AG10803 (cell line): ENCODE measurements at places on chromosomes 12 and 14.

GRCh38 chr12:117447665-117448366 is 86.4 kb upstream of the NOS1 start:
- DNase-seq = no peak

- DNase-seq = no peak
Measured at GRCh38 chr12:38771871-38772270, 133.5 kb downstream of the CPNE8 start.

GRCh38 chr14:55341781-55342180 is 69.8 kb downstream of the ATG14 start:
- no peak for DNase-seq

DNA sequence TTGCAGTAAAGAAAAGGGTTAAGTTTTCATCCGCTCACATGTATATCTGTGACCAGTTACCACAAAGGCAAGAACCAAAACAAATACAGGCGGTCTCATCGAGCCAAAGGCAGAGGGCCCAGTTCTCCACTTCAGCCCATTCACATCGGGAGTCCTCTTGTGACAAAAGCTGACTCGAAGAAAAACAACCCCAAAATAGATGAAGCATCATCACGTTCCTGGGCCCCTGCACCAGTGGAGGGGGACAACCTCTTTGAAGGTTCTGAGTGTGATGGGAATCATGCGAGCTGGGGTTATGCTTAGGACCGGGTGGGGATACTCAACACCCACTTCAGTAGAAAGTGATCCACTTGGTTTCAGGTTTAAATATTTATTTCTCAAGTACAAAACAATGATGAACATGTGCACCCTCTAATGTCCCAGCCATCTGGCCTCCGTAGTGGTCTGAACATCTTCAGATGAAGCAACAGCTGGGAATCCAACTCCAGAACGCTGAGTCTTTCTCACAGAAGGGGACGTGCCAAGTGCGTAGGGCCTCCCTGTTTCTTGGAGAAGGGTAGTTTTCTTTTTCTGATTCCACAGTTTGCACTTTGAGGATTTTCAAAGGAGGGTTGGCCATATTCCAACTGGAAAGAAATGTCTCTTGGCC is 8.4 kb downstream of the GSC start:
- peak; percentile 55 for DNase-seq

GRCh38 chr12:124949066-124949465 is 34.6 kb upstream of the UBC start:
- no peak for DNase-seq

DNA sequence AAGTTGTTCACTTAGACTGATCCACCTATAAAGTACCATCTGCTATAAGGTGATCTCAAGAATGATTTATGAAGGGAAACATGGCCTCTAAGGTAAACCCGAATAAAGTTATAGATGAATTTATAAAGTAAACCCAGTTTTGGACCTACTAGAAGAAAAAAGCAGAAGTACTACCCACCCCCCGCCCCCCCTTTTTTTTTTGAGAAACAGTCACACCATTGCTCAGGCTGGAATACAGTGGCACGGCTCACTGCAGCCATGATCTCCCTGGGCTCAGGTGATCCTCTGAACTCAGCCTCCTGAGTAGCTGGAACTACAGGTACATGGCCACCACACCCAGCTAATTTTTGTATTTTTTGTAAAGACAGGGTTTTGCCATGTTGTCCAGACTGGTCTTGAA is 3.9 kb downstream of the ENTPD5 start:
- no peak for DNase-seq

GRCh38 chr14:104441275-104442106 is 138.1 kb upstream of the C14orf180 start:
- no peak for DNase-seq

GRCh38 chr12:54590978-54591591 is 2.6 kb upstream of the PPP1R1A start:
- peak; percentile 8 for DNase-seq

- DNase-seq = no peak
Measured at GRCh38 chr14:104011824-104012517, 69.6 kb upstream of the RD3L start.

GRCh38 chr14:64707661-64708060 is 3.4 kb downstream of the PLEKHG3 start:
- DNase-seq = peak; percentile 77

GRCh38 chr12:59431266-59431665 is 164.6 kb upstream of the SLC16A7 start:
- peak; percentile 29 for DNase-seq

DNA sequence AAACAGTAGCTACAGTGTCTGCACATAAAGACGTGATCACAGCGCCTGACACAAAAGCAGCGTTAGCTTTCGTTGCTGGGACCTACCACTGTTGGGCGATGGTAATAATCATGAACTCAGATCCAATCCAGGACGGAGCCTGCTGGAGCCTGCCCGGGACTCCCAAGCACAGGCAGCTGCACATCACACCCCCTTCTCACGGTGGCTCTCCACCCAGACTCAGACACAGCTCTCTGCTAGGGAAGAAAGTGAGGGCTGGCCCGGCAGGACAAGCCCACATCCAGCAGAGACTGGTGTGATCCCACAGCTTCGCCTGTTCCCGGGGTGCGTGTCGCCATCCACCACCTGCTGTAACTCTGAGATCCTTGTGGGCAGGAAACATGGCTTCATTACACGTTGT is 49.9 kb upstream of the FOXN3 start:
- peak; percentile 8 for DNase-seq

- DNase-seq = no peak
Measured at GRCh38 chr14:104766863-104767633, 14.1 kb downstream of the SIVA1 start.

DNA sequence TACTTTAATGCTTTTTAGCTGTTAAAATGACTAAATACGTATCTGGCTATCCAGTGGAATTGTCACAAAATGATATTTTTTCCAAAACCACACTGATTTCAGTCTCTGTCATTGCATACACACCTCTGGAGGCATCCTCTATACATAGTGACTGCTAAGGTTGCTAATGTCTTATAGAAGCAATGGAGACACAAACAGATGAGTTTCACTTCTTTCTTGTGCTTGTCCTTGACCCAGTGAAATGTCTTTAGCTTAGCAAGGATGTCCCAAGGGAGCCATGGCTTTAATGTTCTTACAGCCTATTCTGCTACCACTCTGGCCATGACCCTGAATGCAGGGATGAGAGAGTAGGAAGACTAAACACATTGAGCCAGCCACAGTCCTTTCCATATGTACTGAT is 90.3 kb downstream of the TPH2 start:
- no peak for DNase-seq

DNA sequence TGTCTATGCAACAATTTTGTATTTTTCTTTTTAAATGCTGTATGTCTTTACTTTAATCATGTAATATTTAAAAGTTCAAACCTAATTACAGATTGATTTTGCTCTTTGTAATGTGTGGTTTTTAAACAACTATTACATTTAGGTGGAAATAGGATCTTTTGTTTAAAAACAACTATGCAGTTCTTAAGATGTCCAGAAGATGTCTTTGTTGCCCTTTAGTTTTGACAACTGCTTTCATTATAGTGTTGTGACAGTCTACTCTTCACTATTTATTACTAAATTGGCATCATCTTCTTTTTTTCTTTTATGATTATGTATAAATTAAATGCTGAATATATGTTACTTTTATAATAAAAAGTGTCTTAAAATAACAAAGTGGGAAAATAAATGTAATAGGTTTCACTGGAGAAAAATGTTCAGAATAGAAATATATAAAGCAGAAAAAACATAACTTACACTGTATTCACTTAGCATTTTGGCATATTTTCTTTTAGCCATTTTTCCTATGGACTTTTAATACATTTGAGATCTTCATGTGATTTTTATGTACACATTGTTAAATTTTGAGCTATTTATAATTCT is 27.1 kb upstream of the PCNX4 start:
- peak; percentile 55 for DNase-seq

DNA sequence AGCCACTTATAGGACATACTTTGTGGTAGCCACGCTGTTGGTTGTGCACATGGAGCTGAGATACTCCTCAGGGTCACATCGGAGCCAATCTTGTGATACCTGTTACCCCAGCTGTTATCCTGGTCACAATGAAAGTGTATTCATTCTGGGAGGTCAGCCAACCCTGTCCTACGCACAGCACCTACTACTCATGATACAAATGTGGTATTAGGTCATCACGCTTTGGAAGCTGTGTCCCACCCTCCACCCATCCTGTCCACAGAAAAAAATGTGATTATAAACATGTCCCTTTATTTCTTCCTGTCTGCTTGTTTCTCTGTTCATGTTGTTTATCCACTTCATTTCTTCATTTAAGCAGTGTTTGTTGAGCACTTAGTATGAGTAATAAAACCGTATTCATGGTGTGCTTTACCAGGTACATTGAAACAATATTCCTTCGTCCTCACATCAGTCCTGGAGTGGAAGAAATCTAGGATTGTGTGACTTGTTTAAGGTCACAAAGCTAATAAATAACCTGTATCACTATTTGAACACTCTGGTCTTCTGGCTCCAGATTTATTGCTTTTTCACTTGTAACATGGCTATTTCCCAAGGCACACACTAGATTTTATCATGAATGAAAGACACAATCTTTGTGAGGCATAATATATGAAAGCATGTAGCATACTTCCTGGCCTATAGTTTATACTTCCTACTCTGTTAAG is 73.1 kb downstream of the DERA start:
- DNase-seq = no peak

DNA sequence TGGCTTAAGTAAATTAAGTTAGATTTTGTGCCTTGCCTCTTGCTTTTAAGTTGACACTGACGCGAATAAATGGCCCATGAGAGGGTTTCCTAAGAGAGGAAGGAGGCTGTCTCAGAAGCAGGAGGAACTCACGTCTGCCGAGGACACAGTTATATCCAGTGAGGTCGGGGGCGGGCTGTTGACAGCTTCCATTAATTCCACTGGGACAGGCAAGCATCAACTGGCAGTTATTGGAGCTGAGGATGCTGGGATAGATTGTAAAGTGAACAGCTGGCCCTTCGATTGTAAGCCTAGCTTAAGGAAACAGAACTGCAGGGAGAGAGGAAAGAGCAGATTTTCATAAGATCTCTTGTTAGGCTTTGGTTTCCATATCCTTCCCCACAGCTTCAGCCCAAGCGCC is 399.2 kb downstream of the IPO8 start:
- no peak for DNase-seq
